ENCODE measurements at places on chromosomes 11 and 22.
A peak's percentile ranks its signal among the peaks of the same experiment; 100 is the strongest.

GRCh38 chr11:57240007-57240406, 3.0 kb upstream of the APLNR start:
- DNase-seq, result no peak

GRCh38 chr11:46760429-46761128, 41.6 kb downstream of the F2 start:
- no peak for DNase-seq

- no peak for DNase-seq
These were observed 19.5 kb upstream of the CHKA start for GRCh38 chr11:68140496-68141245.

- no peak for DNase-seq
These were observed 1.6 kb upstream of the OMP start for GRCh38 chr11:77101043-77101537.

GRCh38 chr11:128029219-128029722, 558.1 kb downstream of the ETS1 start:
- DNase-seq, result no peak

DNA sequence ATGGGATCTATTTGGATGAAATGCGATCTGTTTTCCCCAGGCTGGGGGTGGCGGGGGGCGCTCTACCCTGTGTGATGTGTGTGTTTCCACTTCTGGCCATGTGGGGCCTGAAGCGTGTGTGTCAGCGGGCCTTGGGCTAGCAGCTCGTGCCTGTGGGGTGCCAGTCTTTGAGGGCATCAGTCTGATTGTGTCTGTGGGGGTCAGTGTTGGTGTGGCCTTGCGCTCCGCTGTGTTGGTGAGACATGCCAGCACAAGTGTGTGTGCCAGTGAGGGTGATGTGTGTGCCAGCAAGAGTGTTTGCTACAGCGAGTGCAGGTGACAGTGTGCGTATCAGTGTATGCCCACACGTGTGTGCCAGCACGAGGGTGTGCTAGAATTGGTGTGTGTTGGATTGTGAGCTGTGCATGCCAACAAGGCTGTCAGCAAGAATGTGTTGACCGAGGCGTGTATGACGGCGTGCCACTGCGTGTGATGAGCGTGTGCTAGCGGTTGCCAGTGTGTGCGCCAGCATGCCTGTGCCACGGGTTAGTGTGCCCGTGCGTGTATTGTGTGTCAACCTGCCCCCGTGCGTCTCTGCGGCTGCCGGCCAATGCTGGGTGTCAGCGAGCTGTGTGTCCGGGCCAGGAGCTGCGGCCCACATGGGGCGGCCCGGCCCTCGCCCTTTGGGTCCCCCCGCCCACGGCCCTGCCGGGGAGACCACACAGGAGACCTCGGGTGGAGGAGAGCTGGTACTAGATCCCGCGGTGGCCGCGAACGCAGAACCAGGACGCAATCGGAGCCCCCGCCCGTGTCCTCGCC, 519 bp downstream of the ARRB1 start:
- no peak for DNase-seq

- DNase-seq, result no peak
These were observed 3.1 kb upstream of the SH3BP1 start for GRCh38 chr22:37636186-37636948.

- no peak for DNase-seq
These were observed 673 bp upstream of the SHANK2 start for GRCh38 chr11:71252770-71253730.

DNA sequence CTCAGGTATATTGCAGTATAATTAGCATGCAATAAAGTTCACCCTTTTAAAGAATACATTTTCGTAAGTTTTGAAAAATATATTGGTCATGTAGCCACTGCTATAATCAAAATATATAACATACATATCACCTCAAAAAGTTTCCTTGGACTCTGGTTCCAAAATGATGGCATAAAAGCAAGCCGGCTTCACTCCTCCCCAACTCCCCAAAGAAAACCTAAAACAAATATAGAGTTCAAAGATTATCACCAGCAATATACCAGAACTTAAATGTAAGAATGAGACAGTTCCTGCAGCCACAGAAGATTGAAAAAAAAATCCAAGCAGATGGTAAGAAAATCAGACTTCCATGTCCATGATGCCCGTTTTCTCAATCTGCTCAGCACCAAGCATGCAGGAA, 104.3 kb downstream of the APIP start:
- no peak for DNase-seq

GRCh38 chr11:77814848-77815247, 5.7 kb downstream of the RSF1 start:
- DNase-seq, result no peak

GRCh38 chr11:22832315-22833015, 2.9 kb upstream of the SVIP start:
- DNase-seq, result no peak

DNA sequence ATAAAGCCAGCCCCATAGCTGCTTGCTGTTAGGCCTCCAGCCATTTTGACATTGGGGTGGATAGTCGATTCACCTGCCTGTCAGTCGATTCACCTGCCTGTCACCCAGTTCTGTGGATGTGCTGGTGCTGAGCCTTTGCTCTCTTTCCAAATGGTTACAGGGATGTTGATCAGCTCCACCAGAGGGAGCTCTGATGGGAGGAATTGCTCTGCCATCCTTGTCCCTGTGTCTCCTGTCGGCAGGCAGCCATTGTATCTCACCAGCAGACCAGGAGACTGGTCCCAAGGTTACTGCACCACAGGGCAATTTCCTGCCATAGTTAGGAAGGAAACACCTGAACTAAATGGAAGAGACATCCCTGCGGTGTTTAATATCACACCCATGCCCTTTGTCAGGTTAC, 6.1 kb downstream of the MPEG1 start:
- DNase-seq, result peak; percentile 46

DNA sequence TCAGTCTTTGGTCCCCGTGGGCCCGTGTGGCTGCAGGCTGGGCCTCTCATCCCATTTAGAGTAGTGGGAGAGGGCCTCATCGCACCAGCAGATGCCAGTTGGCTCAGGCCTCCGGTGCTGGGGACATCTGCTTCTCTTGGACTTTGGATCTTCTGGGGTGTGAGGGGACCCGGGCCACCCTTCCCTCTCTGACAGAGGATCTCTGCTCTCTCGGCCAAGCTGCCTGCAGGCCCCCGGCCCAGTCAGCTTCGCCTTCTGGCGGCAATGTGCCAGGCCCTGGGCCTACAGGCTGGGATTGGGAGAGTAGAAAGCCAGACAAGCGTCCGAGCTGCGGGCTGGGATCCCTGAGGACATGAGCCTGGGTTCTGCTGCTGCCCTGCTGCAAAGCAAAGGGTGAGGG, 15.0 kb upstream of the FGF3 start:
- DNase-seq, result no peak

GRCh38 chr11:26992031-26992541, 1.8 kb upstream of the FIBIN start:
- no peak for DNase-seq

- no peak for DNase-seq
These were observed 67.7 kb upstream of the MYOD1 start for GRCh38 chr11:17651681-17652080.

DNA sequence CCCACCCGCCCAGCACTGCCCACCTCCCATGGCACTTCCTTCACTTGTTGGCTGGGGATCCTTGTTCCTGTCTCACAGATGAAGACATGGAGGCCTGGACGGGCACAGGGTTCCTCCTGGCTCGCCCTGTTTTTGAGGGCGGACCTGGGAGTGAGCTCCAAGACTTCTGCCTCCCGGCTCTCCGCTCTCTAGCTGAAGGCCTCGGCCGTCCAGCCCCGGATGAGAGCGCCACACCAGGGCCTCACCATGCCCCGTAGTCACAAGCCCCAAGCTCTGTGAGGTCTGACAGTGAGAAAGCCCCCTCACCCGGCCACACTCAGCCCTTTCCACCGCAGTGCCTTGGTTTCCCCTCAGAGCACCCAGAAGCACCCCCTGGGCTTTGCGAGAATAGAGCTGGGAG, 9.1 kb downstream of the TPCN2 start:
- DNase-seq, result no peak

GRCh38 chr22:40627612-40628011, 8.9 kb downstream of the MRTFA start:
- no peak for DNase-seq

DNA sequence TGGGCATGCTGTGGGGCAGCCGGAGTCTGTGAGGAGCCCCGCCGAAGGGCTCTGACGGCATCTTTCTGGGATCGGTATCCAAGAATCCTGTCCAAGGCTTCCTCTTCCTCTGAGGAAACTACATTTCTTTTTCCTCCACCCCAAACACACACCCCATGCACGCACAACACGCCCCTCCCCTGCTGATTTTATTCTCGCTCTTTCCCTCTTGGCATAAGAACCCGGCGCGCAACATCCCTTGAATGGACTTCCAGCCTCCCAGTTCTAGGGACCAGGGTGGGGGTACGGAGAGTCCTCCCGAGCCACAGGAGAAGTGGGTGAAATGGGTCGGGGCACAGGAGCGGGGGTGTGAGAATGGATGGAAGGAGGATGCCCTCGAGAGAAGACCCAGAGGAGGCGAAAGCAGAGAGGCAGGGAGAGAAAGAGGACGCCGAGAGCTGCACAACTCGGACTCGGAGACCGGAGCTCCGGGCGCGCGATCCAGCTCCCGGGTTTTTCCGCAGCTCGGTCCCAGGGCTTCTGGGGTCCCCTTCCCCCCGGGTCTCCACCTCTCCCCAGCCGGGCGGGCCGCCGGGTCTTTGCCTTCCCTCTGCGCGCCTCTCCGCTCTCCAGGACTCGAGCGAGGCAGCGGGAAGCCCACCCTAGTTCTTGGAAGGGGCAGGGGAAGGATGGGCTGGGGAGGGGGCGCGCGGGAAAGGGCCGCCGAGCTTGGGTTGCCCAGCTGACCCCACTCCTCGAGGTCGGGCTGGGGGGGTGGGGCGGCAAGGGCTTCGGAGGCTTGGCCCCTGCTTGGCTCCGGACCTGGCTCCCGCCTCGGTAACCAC, 1.5 kb upstream of the LARGE1 start:
- DNase-seq, result no peak

DNA sequence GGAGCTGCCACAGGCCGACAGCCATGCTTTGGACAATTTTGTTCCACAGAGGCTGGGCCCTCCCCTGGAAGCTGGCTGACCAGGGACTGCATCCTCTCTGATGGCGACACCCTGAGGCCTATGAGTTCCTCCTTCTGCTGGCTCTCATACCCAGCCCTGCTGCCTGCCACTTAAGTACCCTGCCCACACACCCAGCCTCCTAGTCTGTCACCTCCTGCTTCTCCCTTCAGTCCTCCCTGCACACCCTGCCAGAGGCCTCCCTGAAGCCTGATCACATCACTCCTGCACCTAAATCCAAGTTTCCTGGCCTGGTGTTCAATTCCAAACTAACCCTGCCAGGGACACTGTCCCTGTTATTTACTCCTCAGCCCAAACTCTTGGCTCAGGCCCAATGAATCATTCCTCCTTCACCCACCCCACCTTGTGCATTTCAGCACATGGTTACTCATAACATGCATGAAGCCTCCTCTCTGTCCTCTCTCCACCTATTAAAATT, 136.7 kb upstream of the NECTIN1 start:
- no peak for DNase-seq

DNA sequence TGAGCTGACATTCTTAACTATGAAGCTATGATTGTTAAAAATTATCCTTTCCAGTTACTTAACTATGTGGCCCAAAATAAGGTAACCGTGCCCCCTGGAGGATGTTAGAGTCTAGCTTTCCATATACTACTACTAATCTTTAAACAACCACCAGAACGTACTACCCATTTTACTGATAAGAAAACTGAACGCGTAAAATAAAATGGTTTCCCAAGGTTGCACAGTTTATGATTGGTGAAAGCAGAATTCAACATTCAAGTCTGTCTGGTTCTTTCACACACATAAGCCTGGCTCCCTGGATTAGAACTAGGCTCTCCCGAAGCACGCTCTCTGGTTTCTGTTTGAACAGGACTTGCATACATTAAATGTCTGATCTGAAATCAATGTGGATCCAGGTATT, 437.8 kb upstream of the CCDC90B start:
- DNase-seq, result peak; percentile 5

- peak; percentile 12 for DNase-seq
These were observed 908.8 kb downstream of the OPCML start for GRCh38 chr11:132623511-132623910.

DNA sequence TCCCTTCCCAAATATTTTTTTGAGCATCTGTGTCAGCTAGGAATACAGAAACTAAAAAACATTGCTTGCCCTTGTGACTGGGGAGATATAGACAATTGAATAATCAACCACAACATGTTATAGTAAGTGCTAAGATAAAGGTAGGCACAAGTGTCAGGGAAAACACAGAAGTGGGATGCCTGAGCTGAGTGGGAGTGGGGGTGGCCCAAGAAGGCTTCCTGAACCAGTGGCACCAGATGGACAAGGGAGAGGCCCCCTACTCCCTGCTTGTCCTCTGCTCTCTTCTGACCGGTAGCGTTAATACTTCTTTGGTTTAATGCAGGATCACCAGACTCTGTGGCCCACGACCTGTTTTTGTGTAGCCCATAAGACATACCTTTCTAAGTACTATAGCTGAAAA, 48.8 kb downstream of the PACS1 start:
- no peak for DNase-seq

- peak; percentile 32 for DNase-seq
These were observed 310 bp downstream of the TCF20 start for GRCh38 chr22:42270176-42270509.

DNA sequence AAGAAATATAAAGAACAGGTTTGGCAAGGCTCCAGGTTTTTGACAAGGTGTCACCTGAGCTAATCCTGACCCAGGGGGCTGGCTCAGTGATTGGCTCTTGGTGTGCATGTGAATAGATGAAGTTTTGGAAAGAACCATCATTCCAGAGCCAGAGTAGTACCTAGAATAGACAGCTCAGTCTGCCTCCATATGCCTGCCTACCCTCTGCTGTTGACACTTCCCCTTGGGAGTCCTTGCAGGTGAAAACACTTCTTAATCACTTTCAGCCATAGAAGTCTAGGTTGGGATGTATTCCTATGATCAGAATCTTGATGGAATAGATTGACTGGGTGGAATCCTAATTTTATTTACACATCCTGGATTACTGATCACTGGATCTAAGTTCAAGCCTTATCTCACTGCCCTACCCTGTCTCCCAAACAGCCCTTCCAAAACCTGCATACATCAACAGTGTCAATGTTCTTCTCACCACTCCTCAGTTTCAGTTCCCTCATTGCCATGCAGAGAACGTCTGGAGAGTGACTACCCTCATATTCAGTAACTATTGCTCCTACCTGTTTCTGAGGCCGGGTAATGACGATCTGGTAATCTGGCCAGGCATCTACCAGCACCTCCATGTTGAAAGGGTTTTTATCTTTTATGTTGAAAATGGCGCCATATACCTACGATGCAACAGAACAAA, 6.7 kb downstream of the GLYATL2 start:
- no peak for DNase-seq

- DNase-seq, result no peak
These were observed 16.4 kb upstream of the CTSC start for GRCh38 chr11:88353835-88354496.

GRCh38 chr11:95283650-95284049, 52.6 kb upstream of the SESN3 start:
- DNase-seq, result no peak

GRCh38 chr22:39776295-39777009, 117.1 kb downstream of the ENTHD1 start:
- DNase-seq, result no peak

- DNase-seq, result no peak
These were observed 18.1 kb downstream of the DGCR2 start for GRCh38 chr22:19103880-19104821.
